ENCODE measurements at places on chromosomes 6 and 20.

DNA sequence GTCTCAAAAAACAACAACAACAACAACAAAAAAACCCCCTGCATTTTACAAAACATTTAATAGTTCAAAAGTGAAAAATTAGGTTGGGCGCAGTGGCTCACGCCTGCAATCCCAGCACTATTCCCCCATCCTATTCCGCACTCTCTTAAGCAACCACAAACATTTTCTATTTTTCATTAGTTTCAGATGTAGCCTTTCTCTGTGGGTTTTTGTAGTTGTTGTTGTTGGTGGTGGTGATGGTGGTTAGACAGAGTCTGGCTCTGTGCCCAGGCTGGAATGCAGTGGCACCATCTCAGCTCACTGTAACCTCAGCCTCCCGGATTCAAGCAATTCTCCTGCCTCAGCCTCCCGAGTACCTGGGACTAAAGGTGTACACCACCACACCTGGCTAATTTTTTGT is 6.4 kb upstream of the GMNN start:
- no peak for DNase-seq

- DNase-seq, result no peak
Observed at GRCh38 chr6:70196531-70196930, 106.4 kb downstream of the COL9A1 start.

DNA sequence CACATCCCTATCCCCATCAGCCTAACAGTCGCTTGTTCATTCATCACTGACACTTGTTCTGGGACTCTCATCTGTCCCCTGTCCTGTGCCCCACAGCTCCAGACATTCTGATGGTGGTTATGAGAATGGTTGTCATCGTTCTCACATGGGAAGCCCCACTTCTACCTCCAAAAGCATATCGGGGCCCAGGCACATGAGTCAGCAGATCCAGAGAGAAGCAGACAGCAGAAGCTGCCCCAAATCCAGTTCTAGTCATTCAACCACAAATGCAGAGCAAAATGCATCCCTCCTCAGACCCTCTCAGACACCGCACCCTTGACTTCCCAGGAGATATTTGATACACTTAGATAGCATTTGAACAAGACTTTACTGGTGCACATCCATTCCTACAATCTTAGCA is 106.0 kb downstream of the FOXF2 start:
- DNase-seq, result no peak

DNA sequence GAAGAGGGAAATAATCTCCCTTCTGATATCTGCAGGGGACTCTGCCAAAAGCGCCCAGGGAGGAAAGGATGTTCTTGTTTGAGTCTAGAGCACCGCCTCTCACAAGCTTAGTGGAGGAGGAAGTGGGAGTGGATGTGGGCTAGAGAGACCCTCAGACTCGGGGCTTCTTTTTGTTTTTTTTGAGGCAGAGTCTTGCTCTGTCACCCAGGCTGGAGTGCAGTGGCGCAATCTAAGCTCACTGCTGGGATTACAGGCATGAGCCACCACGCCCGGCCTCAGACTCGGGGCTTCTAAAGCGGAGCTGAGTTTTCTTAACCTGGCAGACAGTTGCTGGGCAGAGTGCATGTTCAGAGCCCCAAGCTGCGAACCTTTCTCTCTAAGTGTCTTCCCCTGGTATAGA is 310.8 kb downstream of the BMP7 start:
- DNase-seq, result no peak

GRCh38 chr20:23332467-23332866 is 18.1 kb upstream of the NXT1 start:
- DNase-seq, result no peak

- DNase-seq, result no peak
Observed at GRCh38 chr6:116200619-116201249, 53.1 kb downstream of the TSPYL4 start.

DNA sequence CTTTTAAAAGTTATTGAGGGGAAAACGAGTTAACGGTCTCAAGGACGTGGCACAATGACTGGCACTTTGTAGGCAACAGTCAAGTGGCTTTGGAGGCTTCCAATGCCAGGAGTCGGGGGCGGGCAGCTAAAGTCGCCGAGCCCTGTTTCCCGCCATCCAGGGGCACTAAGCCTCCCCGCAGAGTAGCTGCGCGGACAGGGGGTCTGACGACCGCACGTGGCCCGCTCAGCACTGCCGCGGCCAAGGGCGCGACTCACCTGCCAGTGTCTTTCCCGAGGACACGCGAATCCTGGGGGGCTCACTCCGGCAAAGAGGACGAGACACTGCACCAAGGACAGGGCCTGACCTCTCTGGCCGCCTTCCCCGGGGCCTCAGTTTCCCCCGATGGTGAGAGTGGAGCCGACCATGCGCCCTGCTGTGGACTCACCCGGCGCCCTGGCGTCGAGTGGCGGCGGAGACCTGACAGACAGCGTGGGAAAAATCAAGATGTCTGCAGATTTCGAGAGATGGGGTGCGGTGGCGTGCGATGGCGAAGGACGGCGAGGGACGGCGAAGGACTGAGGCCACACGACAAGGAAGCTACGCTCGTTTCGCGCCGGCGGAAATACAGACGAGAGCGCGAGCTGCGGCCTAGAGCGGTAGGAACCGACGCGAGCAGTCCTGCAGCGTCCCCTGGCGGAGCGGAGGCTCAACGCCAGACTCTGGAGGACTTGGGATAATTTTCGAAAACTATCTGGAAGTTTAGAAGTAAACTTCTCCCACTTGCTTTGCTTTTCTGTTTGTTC is at the start of gene SNHG17:
SNHG17 (minus strand) TSS at position 559 of the 785 bp plus-strand sequence.
- peak; percentile 88 for DNase-seq

- no peak for DNase-seq
Observed at GRCh38 chr6:159555082-159555875, 137.8 kb downstream of the SOD2 start.

DNA sequence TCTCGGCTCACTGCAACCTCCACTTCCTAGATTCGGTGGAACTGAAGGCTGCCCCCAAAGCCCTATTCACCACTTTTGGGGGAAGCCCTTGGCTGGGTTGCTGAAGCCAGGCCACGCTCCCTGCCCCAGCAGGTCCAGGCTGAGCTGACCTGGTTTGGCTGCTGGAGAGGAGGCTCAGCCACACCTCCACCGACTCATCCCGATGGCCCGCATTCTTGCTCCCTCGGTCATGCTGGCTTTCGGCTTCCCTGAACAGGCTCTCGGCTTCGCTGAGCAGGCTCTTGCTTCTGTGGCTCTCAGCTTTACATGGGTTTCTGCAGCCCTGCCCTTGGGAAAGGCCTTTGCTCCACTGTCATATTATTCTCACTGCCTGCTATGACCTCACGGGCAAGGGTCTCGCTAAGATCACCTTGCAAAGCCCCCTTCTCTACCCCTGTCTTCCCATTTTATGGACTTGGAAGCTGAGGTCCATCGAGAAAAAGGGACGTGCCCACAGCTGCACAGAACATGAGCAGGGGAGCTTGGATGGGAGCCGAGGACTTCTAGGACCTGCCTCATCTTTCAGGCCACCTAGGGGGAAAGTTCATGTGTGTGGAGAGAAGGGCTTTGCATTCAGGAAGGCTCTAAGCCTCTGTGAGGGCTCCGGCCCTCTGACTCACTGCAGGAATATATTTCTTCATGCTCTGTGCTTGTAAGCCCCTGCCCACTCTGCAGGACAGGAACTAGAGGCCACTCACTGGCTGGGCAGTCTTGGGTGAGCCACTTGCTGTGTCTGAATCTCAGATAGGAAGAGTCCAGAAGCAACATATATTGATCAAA is 15.6 kb downstream of the ARHGAP40 start:
- no peak for DNase-seq

- DNase-seq, result no peak
Observed at GRCh38 chr6:56230976-56231566, 16.3 kb downstream of the COL21A1 start.

DNA sequence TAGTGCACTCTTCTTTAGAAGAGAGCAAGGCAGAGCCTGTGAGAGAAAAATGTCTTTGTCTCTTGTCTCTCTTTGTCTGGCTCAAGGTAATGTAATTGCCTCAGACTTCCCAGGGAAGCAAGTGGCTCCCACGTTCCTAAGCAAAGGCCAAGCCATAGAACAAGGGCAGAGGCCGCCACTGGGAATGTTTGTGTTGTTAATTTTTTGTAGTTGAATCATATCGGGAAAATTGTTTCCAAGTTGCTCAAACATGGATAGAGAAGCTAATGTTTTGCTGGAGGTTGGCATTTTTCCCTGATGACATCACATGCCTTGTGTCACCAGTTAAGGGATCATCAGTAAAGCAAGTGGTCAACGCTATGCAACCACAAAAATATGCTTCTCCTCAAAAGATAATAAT is 211.5 kb upstream of the FOXA2 start:
- DNase-seq, result no peak

DNA sequence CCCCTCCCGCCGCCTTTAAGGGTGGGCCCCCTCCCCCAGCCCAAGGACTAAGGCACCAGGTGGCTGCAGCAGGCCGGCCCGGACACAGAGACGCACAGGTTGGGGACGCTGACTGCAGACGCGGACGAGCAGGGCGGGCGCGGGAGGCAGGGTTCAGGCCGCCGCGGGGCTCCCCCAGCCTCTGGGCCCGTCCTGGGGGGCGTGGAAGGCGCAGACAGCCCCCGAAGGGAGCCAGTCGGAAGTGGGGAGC is 9.3 kb downstream of the DUSP15 start:
- no peak for DNase-seq

DNA sequence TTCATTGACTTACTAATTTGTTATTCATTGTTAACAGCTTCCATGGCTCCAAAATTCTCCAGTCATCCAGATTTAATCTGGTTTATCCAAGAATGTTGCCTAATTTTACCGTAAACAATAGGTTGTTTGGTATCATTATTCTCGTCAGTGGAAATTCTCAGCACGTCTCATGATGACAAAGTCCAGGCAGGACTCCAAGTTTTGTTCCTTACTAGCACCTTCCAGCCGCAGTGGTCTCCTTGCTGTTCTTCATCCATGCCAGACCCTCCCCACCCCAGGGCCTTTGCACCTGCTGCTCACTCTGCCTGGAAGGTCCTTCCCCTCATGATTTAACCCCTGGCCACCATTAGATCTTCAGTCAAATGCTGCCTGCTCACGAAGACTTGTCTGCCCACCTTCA is 48.1 kb upstream of the NAA20 start:
- no peak for DNase-seq

DNA sequence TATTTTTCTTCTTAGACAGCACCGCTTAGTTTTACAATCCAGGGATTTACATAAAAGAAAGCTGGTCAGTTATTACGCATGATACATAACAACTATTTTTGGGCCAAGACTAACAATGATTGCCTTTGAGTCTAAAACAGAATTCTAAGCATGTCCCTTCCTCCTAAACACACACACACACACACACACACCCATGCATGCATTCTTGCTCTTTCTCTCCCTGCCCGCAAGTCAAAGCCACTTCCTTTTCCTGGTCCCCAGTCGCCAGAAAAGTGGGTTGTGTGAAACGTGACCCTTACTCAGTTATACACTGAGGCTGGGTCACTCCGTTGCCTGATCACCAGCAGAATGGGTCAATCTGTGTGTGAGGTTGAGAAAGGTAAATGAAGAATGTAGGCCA is 31.4 kb downstream of the FYN start:
- DNase-seq, result no peak

DNA sequence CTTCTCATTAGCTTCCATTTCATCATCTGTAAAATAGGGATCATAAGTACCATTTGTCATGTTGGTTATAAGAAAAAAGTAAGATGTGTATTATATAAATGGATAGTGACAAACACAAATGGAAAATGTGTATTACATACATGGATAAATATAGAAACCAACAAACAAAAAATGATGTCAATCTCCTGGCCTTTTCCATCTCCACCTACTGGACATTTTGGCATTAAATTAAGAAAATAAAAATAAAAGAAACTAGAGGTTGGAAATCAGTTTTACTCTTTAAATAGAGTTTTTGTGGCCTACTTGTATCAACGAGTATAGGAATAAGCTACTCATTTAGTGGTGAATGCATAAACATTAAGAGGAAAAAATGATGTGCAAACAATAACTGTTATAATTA is 67.5 kb upstream of the THEMIS start:
- no peak for DNase-seq

DNA sequence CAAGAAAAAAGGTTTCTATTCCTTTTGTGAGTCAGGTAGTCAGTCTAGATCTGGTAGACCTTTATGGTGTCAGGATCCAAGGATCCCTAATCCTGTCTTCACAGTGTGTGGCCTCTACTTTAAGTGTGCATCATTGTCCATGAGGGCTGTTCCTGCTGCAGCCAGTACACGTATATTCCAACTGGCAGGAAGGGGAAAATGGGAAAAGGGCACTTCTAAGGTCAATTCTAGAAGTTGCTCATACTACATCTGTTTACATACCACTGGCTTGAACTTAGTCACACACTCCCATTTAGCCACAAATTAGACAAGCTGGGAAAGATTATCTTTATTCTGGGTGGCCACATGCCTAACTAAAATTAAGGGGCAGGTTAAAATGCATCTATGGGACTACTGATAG is 9.7 kb upstream of the MMS22L start:
- no peak for DNase-seq

- DNase-seq, result no peak
Observed at GRCh38 chr20:57262784-57263609, 3.4 kb downstream of the BMP7 start.

GRCh38 chr6:28209753-28210535 is 15.1 kb upstream of the ZSCAN9 start:
- DNase-seq, result no peak

DNA sequence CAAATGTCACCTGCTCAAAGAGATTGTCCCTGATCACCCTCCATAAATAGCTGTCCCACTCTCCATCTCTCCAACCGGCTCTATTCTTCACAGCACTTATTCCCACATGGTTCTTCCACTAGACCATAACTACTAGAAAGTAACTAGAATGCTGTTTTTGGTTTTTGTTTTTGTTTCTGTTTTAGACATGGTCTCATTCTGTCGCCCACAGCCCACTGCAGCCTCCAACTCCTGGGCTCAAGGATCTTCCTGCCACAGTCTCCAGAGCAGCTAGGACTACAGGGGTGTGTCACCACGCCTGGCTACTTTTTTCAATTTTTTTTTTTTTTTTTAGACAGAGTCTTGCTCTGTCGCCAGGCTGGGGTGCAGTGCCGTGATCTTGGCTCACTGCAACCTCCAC is 12.2 kb downstream of the MMP24 start:
- DNase-seq, result no peak

- DNase-seq, result no peak
Observed at GRCh38 chr6:79610306-79611009, 20.7 kb upstream of the SH3BGRL2 start.

DNA sequence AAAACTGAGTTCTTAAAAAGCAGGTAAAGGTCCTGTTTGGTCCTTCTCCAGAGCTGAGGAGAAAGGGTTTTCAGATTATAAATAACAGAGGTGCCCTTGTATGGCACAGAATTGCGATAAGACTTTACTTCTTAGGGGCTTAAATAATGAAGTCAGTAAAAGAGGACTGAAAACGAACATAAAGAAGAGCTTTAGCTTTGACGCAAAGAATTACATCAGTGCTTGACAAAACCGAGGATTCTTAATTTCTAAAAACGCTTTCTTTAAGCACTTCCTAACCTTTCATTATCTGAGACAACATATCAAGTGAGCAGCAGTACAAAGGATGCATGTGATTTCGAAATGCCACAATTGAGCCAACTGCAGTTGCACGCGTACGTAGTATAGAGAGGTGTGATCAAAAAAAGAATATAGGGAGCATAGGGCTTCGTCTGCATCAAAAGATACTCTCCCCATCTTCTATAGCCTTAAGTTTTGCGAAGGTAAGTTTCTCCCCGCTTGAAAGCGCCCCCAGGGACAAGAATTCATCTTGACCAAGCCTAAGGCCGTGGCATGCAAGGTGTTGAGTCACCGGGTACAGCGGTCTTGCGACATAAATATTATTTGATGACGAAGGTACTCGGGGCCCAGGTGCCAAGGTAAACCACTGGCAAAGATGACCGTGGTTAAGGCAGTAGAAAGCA is 778 bp upstream of the LOC128125822 start:
- DNase-seq, result peak; percentile 62
